ENCODE measurements at places on chromosomes 3 and 15. TPM values are rescaled to one million over a fixed set of nuclear protein-coding genes. Genes with fewer than 3 reads are reported as not detected.

Gene PLA2G4D
- 0.07 TPM for total RNA-seq

Gene MESP2
- 0.88 TPM for total RNA-seq

Gene CPA3
- total RNA-seq = not detected

Gene MFSD1
- total RNA-seq = 31.9 TPM

Gene RNU6-1
- total RNA-seq = not detected
